Neural progenitor cell (in vitro differentiated cells): ENCODE measurements at places on chromosomes 6 and 20. TPM values are rescaled to one million over a fixed set of nuclear protein-coding genes. Genes with fewer than 3 reads are reported as not detected.
A peak's percentile ranks its signal among the peaks of the same experiment; 100 is the strongest.

GRCh38 chr20:11738852-11739251 is 178.8 kb upstream of the BTBD3 start:
- no peaks in the 10 kb centered on the region for H3K36me3 ChIP-seq
- no peak for DNase-seq

The RAET1L gene
- not detected in 2 replicates for total RNA-seq

- H3K27ac ChIP-seq: no peak overlapping the region
- peaks cover 4% of the 10 kb centered on the region for H3K4me1 ChIP-seq
- H3K36me3 ChIP-seq: no peaks in the 10 kb centered on the region
- H3K4me3 ChIP-seq: no peak overlapping the region
- no peaks in the 10 kb centered on the region for H3K27me3 ChIP-seq
Measured at GRCh38 chr6:52176550-52176949, 9.6 kb upstream of the IL17A start.

The TNFRSF6B gene
- total RNA-seq: 0.25 TPM in 1 of 2 replicates, not detected in the other

- H3K4me3 ChIP-seq: no peak overlapping the region
- H3K4me1 ChIP-seq: no peaks in the 10 kb centered on the region
- no peak overlapping the region for H3K27ac ChIP-seq
- DNase-seq: no peak
- no peaks in the 10 kb centered on the region for H3K27me3 ChIP-seq
Measured at GRCh38 chr6:52620906-52621190, 44.0 kb upstream of the TRAM2 start.

The SLC24A3 gene
- total RNA-seq: 0.21 and 0.31 TPM in 2 replicates

DNA sequence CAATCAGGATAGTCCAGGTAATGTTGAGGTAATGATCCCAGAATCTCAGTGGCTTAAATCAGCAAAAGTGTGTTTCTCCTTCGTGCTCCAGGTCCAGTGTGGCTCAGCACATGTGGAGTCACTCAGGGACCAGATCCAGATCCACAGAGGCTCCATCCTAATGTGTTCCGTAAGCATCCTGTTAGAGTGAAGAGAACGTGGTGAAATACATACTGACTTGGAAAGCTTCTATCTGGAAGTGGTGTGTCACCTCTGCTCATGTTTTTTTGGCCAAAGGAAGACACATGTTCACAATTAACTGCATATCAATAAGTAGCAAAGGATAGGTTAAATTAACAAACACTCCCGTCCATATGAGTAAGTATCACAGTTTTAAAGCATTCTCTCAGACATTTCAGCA is 26.8 kb upstream of the PREP start:
- no peak overlapping the region for H3K4me3 ChIP-seq
- H3K27ac ChIP-seq: no peak overlapping the region
- no peak for DNase-seq
- no peaks in the 10 kb centered on the region for H3K36me3 ChIP-seq

The ZNF334 gene
- 29.0 and 45.9 TPM in 2 replicates for total RNA-seq

The IMPG1 gene
- total RNA-seq: not detected in 2 replicates

DNA sequence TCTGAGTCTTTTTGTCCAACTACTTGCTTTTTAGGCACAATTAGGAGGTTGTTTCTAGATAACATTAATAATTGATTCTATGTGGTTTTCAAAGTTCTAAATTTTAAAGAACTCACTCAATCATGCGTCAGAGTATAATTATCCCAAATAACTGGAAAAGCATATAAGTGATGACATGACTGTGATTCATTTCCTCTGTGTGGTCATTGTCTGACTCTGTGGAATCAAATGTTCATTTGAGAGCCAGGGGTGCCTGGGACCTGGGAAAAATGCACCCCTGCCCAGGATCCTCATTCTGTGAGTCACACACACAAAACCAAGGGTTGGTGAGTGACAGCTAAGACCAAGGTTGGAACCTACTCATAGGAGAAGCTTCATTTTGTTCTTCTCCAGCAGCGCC is 127.1 kb upstream of the MLIP start:
- no peaks in the 10 kb centered on the region for H3K4me1 ChIP-seq
- no peak for DNase-seq
- H3K27me3 ChIP-seq: no peaks in the 10 kb centered on the region

The PLN gene
- total RNA-seq: not detected in 2 replicates

The PREX1 gene
- 4.5 and 13.4 TPM in 2 replicates for total RNA-seq

The EMILIN3 gene
- 3.5 and 9.0 TPM in 2 replicates for total RNA-seq

DNA sequence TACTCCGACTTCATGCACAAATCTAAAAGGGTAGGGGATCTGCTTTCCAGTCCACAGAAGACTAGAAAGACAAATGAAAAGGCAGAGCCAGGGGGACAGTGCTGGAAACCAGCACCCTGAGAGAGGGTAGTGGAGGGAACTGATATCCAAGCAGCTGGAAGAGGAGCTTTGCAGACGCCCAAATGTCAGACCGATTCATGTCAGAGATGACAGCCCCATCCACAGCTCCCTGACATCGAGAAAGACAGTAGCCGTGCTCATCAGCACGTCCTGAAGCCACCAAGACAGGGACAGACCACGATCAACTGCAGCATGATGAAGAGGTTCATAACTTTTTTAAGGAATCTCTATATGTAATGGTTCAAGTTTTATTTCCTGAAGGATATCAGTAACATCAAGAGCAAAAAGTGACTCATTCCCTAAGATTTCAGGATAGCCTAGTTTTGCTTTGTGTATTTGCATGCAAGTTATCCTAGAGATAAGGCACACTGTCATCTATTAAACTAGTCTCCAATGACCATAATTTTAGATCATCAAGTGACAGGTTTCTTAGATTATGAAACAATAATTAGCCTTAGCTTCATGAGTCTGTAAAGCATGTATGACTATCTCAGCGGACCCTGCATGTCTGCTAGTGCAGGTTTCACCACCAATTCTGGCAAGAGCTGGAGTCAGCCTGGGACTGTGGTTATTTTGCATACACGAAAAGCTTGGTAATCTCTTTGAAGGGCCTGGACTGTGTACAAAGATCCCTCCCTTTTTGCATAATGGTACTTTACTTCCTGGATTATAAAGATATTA is 43.0 kb downstream of the PRDM1 start:
- no peaks in the 10 kb centered on the region for H3K27me3 ChIP-seq
- H3K4me1 ChIP-seq: no peaks in the 10 kb centered on the region
- H3K27ac ChIP-seq: no peak overlapping the region
- no peak for DNase-seq

DNA sequence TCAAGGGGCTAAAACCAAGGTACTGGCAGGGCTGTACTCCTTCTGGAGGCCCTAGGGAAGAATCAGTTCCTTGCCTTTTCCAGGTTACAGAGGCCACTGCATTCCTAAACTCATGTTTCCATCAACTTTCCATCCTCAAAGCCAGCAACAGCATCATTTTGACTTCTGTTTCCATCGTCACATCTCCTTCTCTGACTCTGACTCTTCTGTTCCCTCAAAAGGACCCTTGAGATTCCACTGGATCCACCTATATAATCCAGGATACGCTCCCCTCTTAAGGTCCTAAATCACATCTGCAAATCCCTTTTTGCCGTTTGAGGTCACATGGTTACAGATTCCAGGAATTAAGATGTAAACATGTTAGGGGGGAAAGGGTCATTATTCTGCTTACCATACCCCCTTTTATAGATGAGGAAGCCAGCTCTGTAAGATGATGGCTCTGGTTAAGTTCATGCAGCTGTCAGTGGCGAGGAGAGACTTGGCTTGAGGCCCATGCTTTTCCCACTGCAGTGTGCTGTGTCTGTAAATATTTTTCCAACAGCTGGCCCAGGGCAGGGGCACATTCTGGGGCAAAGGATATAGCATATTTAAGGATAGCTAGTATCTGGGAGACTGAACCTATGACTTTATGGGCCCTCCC is 114.6 kb downstream of the TNFRSF21 start:
- H3K4me1 ChIP-seq: no peaks in the 10 kb centered on the region
- H3K36me3 ChIP-seq: no peaks in the 10 kb centered on the region
- no peak overlapping the region for H3K27ac ChIP-seq

The SYNJ2 gene
- total RNA-seq: 2.5 and 4.8 TPM in 2 replicates

DNA sequence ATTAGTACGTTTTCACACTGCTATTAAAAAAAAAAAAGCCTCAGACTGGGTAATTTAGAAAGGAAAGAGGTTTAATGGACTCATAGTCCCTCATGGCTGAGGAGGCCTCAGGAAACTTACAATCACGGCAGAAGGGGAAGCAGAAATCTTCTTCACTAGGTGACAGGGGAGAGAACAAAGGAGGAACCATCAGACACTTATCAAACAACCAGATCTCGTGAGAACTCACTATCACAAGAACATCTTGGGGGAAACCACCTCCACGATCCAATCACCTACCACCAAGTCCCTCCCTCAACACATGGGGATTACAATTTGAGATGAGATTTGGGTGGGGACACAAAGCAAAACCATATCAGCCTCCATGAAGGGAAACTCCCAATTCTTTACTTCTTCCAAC is 85.2 kb upstream of the MAFB start:
- DNase-seq: no peak
- peaks cover 20% of the 10 kb centered on the region for H3K4me1 ChIP-seq
- no peak overlapping the region for H3K4me3 ChIP-seq
- no peaks in the 10 kb centered on the region for H3K36me3 ChIP-seq
- H3K27me3 ChIP-seq: no peaks in the 10 kb centered on the region

The GSTA1 gene
- not detected in 2 replicates for total RNA-seq

DNA sequence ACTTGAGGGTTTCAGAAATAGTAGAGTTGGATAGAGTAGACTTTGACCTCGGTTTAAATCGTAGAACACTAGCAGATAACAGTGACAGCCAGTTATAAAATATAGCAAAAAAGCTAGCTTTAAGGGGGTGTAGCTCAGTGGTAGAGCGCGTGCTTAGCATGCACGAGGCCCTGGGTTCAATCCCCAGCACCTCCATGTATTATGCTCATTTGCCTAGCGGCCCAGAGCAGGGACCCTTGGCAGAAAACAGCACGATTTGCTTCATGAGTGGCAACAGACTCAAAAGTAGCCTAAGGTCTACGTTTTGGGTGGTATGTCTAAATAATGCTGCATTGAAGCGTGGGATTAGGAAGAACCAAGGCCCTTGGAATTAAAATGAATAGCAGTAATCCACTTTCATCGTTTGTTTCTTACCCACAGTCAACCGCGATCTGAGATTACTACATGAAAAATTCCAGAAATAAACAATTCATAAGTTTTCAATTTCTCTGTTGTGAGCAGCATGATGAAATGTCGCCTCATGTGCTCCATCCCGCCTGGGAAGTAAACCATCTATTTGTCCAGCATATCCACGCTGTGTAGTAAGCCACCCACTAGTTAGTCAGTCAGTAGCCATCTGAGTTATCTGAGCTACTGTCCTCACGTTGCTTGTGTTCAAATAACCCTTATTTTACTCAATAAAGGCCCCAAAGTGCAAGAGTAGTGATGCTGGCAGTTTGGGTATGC is 184.9 kb downstream of the GPX5 start:
- no peaks in the 10 kb centered on the region for H3K4me1 ChIP-seq
- H3K4me3 ChIP-seq: peak overlapping the region; percentile 63
- peak; percentile 49 for DNase-seq
- no peaks in the 10 kb centered on the region for H3K36me3 ChIP-seq

GRCh38 chr6:112665114-112665513 is 318.0 kb downstream of the RFPL4B start:
- no peaks in the 10 kb centered on the region for H3K36me3 ChIP-seq
- H3K27ac ChIP-seq: no peak overlapping the region
- H3K4me1 ChIP-seq: no peaks in the 10 kb centered on the region
- no peak for DNase-seq
- no peak overlapping the region for H3K4me3 ChIP-seq
- H3K27me3 ChIP-seq: no peaks in the 10 kb centered on the region

The BPI gene
- not detected in 2 replicates for total RNA-seq

GRCh38 chr6:166330612-166331011 is 11.7 kb downstream of the SFT2D1 start:
- no peaks in the 10 kb centered on the region for H3K27me3 ChIP-seq
- H3K36me3 ChIP-seq: no peaks in the 10 kb centered on the region
- H3K4me3 ChIP-seq: no peak overlapping the region

DNA sequence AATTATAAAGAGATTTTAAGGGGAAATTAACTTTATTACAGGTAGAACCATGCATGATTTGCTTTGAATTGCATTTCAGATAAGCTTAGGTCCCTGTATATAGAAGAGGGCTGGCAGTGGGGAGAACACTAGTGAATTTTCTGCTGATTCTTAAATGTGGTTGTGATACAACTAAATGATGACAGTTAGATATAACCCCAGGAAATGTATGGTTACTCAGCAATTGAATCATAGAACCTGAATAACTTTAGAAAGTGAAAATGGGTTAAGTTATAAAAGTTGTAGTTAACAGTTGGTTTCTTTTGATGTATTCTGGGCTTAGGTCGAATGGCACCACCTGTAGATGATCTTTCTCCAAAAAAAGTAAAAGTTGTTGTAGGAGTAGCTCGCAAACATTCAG is 70.1 kb downstream of the PHF3 start:
- peaks cover 13% of the 10 kb centered on the region for H3K4me1 ChIP-seq
- no peaks in the 10 kb centered on the region for H3K27me3 ChIP-seq
- H3K27ac ChIP-seq: no peak overlapping the region
- H3K4me3 ChIP-seq: no peak overlapping the region

- H3K27me3 ChIP-seq: no peaks in the 10 kb centered on the region
- no peak overlapping the region for H3K27ac ChIP-seq
- H3K4me1 ChIP-seq: no peaks in the 10 kb centered on the region
- no peak for DNase-seq
- no peaks in the 10 kb centered on the region for H3K36me3 ChIP-seq
Measured at GRCh38 chr6:35230498-35230897, 16.7 kb downstream of the SCUBE3 start.

The ANKEF1 gene
- total RNA-seq: 4.2 and 8.3 TPM in 2 replicates

DNA sequence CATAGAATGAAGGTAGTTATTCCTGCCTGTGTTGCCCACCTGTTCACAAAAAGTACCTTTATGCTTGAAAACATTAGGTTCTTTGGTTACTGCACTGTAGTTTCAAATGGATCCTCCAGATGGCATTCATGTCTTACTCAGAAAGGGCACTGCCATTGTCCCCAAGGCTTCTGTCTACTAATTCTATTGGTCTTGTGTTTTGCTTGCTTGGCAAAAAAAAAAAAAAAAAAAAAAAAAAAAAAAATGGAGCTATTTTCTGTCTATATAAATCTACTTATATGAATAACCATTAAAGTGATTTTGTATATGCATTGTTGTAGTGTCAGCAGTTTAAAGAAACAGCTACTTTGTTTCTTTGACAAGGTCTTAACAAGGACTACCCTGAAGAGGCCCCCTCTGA is 12.7 kb upstream of the EFHC1 start:
- H3K27ac ChIP-seq: no peak overlapping the region
- no peak overlapping the region for H3K4me3 ChIP-seq
- H3K36me3 ChIP-seq: no peaks in the 10 kb centered on the region
- DNase-seq: peak; percentile 77
- no peaks in the 10 kb centered on the region for H3K27me3 ChIP-seq

DNA sequence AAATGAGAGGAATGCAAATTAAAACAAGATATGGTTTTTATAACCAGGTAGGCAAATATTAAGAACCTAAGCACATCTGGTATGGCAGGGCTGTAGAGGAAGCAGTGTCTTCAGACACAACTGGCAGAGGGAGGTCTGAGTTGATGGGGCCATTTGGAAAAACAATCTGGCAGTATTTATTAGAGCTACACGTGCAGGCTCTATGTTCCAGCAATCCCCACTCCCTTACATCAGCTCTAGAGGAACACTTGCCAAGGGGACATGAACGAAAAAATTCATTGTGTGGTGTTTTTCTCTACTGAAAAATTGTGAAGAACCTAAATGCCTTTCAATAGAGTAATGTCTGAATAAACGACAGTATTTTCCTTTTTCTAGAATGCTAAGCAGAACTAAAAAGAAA is 111.6 kb upstream of the EDN1 start:
- H3K4me3 ChIP-seq: no peak overlapping the region
- no peaks in the 10 kb centered on the region for H3K36me3 ChIP-seq
- H3K4me1 ChIP-seq: peaks cover 13% of the 10 kb centered on the region
- H3K27me3 ChIP-seq: no peaks in the 10 kb centered on the region
- H3K27ac ChIP-seq: no peak overlapping the region

The ELOVL2 gene
- 5.8 and 9.1 TPM in 2 replicates for total RNA-seq

GRCh38 chr20:64062276-64062595 is 762 bp upstream of the TCEA2 start:
- peak overlapping the region; percentile 99 for H3K4me3 ChIP-seq
- no peaks in the 10 kb centered on the region for H3K36me3 ChIP-seq
- no peak for DNase-seq
- no peaks in the 10 kb centered on the region for H3K27me3 ChIP-seq
